ENCODE measurements at places on chromosomes 1 and 21. TPM values are rescaled to one million over a fixed set of nuclear protein-coding genes. Genes with fewer than 3 reads are reported as not detected.

The FOXD2 gene
- total RNA-seq = 0.18 TPM

The PEX11B gene
- total RNA-seq = 36.1 TPM

The TMEM125 gene
- not detected for total RNA-seq

The CLIC4 gene
- 30.0 TPM for total RNA-seq

The FCRL4 gene
- total RNA-seq = not detected

The CA14 gene
- total RNA-seq = not detected

The GALE gene
- total RNA-seq = 43.6 TPM

The ODR4 gene
- 20.1 TPM for total RNA-seq

The TIAM1 gene
- total RNA-seq = 70.6 TPM

The NUP210L gene
- total RNA-seq = 0.11 TPM

The POU3F1 gene
- total RNA-seq = not detected

The C1orf185 gene
- not detected for total RNA-seq

The HHIPL2 gene
- 0.45 TPM for total RNA-seq

The TRAF3IP3 gene
- total RNA-seq = 158 TPM

The C1QC gene
- total RNA-seq = not detected

The SPRR1A gene
- not detected for total RNA-seq

The REN gene
- total RNA-seq = not detected

The ANGPTL1 gene
- not detected for total RNA-seq

The SERPINC1 gene
- total RNA-seq = not detected

The TSEN15 gene
- total RNA-seq = 12.0 TPM

The TMCO2 gene
- not detected for total RNA-seq

The CLDN14 gene
- total RNA-seq = not detected

The LRRC71 gene
- not detected for total RNA-seq

The PRPF38B gene
- total RNA-seq = 69.4 TPM

The RXFP4 gene
- total RNA-seq = not detected

The CR1L gene
- total RNA-seq = not detected

The NEK2 gene
- total RNA-seq = 35.4 TPM

The THEM5 gene
- total RNA-seq = not detected

The OR2T29 gene
- total RNA-seq = not detected

The SH2D2A gene
- total RNA-seq = 186 TPM

The RIIAD1 gene
- total RNA-seq = not detected

The SLC5A9 gene
- not detected for total RNA-seq

The FBLIM1 gene
- total RNA-seq = not detected

The LRRIQ3 gene
- 1.6 TPM for total RNA-seq

The ATAD3B gene
- 30.1 TPM for total RNA-seq

The LIN28A gene
- not detected for total RNA-seq

The MEGF6 gene
- total RNA-seq = 4.6 TPM

The CDC42SE1 gene
- 104 TPM for total RNA-seq

The MFN2 gene
- 54.9 TPM for total RNA-seq

The SMCP gene
- not detected for total RNA-seq

The PLPPR4 gene
- total RNA-seq = not detected

The SLC9C2 gene
- not detected for total RNA-seq

The SPATA45 gene
- total RNA-seq = not detected
